ENCODE measurements at places on chromosomes 5 and 9.

GRCh38 chr5:145543968-145544367 lies 291.2 kb downstream of the PRELID2 start:
- no peak for DNase-seq

DNA sequence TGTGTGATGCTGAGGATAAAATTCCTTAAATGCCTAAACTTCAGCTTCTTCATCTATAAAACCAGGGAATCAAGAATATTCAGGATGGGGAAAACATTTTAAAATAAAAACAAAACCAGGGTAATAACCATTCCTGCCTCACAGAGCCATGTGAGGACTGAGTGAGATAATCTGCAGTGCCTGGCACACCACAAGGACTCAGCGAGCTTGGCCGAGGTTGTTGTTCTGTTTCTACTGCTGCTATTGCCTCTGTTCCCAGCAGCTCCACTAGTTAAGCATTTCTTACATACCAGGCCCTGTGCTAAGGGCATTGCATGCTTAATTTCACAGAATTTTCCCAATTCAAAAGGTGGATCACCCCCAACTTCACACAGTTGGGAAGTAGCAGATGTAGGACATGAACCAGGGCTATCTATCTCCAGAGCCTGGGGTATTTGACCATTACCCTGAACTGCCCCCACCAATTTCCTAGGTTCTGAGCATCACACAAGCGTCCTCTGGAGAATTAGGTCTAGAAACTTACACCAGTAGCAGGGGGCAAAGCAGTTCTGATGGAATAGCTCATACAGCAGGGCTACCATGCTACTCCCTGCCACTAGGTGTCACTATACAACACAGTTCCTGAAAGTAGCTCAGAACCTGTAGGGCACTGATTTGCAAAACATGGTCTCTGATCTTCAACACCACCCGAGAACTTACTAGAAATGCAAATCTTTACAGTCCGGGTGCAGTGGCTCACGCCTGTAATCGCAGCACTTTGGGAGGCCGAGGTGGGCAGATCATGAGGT lies 74.3 kb downstream of the LRSAM1 start:
- DNase-seq = no peak

GRCh38 chr9:133088756-133089155 lies 27.0 kb downstream of the CEL start:
- no peak for DNase-seq

DNA sequence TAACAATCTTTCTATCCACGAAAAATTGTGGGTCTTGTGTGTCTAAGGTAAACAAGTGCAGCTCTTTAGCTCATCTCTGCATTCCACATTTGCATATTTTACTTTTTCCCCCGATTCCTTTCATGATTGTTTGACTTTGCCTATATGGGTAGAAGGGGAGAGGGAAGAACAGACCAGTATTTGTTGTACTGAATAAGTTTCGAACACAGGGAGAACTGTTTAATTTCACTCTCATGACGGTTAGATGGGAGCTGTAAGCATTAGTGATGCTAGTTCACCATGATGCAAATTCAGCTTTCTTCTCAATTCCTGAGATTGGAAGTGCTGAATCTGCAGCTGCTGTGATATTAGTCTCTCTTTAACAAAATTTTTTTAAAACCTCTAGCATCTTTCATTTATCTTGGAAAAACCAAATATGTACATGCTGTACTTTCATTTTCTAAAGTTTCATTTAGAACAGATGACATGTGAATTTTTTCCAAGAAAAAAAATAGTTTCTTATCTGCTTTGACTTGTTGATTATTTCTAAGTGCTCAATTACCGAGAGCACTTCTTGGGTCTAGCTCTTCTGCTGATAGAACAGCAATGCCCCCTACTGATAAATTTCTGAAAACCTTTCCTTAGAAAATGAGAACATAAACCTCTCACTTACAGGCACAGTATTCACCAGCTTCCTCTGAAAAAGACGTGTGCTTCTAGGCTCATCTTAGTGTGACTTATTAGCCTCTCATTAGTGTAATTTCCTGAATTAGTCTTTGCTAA lies 149.5 kb downstream of the BAAT start:
- no peak for DNase-seq

DNA sequence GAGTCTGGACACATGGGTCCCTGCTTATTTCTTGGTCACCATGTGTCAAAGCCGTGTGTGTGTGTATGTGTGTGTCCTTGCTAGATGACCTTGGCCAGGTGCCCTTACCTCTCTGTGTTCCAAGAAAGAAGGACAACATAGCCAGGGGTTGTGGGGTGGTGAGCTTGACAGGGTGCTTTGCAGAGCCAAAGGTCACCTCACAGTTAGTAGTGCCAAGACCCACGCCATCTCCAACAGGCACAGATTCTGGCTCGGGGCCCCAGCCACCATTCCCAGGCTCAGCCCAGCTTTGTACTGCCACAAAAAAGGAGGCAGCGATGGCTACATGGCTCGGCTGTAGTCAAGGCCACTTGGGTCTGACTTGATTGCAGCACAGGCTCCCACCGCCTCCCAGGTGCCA lies 39.5 kb downstream of the CXXC5 start:
- DNase-seq = no peak

- no peak for DNase-seq
Observed at GRCh38 chr5:109723606-109724005, 33.9 kb downstream of the MAN2A1 start.

- no peak for DNase-seq
Observed at GRCh38 chr5:72847439-72847838, 31.0 kb downstream of the TNPO1 start.

DNA sequence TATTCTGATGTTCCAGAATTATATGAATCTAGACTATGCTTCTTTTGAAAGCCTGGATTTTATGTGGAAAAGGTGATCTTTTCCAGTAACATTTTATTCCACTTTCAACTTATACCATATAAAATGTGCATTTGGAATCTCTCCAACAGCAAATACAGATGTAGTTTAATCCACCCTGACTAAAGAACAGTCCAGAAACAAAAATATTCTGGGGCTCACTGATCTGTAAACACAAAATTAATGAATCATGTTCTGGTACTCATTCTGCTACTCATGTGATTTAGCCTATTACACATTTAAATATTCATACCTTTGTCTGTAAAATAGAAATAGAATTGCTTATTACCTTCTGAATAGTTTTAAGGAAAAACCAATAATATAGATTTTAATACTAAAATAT lies 125.8 kb downstream of the ARRDC3 start:
- no peak for DNase-seq

DNA sequence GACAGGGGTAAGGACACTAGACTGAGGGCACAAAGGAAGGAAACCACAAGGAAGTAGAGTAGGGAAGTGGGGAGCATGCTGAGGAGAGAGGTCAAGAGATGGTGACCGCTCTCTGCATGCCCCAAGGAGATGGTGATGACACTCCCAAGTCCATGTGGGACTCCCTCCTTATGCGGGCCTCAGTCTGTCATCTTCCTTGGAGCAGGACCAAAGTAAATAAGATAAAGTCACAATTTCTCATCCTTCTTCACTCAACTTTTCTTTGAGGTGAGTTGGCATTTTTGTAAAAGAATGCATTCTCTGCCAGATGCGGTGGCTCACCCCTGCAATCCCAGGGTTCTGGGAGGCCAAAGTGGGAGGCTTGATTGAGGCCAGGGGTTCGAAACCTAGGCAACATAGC lies 256.7 kb downstream of the DOCK8 start:
- DNase-seq = no peak

- DNase-seq = no peak
Observed at GRCh38 chr5:116569999-116570398, 4.6 kb downstream of the SEMA6A start.

DNA sequence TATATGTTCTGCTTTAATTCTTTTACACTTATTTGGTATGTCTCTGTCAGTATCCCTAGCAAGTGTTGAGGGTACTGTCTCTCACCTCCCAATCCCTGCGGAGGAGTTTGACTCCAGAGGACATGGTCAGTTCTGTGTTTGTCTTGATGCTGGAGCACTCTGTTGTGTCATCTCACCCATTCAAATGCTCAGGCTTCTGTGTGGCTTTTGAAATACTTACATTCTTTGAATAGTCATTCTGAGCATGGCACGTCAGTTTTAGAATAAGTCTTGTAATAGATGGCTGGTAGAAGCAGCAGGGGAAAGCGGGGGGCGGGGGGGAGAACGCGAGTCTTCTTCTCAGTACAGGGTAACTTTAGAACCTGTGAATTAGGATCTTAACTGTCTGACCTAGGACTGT lies 12.3 kb downstream of the MAST4 start:
- DNase-seq = no peak

DNA sequence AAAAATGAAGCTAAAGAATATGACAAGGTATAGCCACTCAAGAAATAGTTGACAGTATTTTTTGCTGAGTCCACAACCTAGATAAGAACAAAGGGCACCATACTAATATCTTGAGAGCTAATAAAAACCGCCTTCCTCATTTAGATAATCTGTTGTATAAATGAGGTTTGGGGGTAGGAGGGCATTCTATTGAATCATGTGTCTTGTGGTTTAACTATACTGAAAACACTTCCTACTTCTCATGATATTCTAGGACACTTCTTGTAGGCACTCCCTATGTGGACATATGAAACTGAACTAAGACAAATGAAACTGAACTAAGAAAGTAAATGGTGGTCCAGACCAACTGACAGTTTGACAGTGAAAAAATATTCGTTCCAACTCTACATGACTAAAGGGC lies 1268.5 kb upstream of the C9orf72 start:
- DNase-seq = no peak

DNA sequence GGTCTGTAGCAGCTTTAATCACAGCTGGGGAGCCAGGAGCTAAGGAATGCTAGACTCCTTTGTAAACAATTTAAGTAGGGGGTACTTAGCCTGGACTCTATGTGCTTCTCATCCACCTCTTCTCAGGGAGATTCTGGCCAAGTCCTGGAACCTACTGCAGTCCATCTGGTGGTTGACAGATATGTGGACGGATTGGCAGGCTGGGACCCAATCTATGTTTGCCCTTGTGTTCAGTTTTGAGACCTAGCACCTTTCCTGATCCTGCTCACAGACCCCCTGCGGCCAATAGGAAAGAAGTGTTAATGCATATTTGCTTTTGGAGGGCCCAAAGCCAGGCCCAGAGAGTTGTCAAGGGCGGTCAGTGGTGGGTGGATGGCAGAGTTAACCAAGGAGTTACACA lies 6.4 kb downstream of the SLC22A5 start:
- DNase-seq = no peak

- DNase-seq = no peak
Observed at GRCh38 chr9:68685770-68686169, 19.3 kb upstream of the PIP5K1B start.

DNA sequence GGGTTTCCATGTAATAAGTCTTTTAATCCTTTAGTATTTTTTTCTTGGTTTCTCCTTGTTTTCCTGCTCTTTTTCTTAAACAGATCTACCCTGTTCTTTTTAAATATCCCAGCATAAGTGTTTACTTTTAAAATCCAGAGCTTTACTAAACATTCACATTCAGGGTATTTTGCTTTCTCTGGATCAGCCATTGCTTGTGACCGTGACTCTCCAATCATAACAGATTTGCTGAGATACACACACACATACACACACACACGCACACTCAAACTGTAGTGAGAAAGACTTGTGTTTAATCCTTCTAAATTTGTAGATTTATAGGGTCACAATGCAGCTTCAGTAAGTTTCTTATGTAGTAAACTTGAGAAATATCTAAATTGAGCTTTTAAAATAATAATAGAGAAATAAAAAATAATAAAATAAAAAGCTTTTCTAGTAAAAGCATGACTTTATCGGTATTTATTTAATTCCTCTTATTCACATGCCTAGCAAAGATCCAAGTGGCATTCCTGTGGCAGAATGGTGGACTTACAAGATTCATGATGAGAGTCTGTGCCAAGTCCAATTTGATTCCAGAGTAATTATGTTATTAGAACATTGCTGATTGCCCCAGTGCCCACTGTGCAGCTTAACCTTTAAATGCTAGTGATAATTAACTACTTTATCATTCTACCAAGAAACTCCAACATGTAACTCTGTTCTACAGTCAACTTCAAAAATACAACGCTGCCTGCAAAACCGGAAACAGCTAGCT lies 129.0 kb downstream of the TLE4 start:
- no peak for DNase-seq

GRCh38 chr9:132947756-132948155 lies 3.3 kb upstream of the TSC1 start:
- no peak for DNase-seq

DNA sequence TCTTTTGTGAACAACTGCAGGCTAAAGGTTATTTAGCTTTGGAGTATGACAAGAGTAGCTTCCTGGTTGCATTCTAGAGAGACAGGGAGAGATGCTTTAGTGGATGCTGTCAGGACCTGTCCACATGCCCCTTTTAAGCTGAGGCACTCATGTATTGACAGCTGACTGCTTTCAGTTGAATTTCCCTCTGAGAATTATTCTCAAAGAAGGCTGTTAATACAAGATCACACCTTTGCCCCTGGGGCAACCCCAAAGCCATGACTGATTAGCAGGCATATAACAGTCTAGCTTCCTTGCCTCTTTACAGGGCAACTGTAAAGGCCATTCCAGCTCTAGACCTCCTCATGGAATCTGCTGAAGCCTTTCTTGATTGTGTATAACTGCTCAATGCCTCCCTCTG lies 117.6 kb upstream of the ATP10B start:
- no peak for DNase-seq
